NCI-H1930 (cell line): ENCODE measurements at places on chromosomes 4 and X.

GRCh38 chrX:144042271-144042670 is 158.4 kb downstream of the UBE2NL start:
- DNase-seq: no peak

DNA sequence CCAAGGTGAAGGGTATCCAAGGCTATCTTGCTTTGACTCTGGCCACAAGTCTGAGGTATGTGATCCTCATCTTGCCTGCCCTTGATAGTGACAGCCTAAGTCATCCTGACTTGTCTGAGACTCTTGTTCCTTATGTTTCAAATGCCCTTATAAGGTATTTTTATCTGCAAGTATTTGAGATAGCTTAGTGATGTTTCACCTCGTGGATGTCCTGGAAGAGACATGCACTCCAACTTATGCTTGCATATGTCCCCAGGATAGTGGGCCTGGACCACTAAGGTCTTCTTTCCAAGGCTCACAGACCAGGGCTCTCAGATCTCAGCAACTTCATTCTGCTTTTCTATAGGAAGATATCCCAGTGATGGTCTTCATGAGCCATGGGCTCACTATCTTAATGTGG is 120.5 kb upstream of the WDR1 start:
- DNase-seq: no peak

DNA sequence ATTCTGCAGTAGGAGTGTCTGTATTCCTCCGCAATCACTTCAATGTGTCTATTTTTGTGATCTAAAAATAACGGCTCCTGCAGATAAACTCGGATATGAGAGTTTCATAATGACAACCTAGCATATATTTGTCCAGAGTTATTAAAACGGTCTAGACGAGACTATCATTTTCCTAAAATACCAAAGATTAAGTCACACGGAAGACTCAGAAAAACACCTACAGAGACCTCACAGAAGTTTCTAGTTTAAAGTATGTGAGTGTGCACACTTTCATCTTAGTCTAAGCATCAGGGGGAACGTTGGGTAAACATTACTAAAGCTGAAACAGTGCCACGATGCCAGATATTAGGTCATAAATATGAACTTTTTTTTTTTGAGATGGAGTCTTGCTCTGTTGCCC is 156.9 kb downstream of the AFAP1 start:
- no peak for DNase-seq

DNA sequence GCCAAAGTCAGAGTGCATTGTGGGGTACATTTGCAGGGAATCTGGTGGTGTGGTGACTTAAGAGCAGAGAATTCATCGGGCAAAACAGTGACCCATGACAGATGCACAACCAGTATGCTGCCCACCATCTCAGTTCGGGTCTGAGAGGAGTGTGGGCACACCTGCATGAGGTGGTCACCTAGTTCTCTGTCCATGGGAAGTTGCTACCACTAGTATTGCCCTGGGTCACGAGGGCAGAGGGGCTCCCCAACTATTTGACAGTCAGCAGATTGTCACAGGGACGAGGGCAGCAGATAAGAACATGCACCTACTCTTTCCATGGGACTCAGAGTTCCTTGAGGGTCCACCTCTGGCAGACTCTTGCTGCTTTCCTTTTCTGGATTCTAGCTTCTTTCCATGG is 305.2 kb upstream of the MAOA start:
- no peak for DNase-seq

- DNase-seq: no peak
Observed at GRCh38 chr4:6591313-6591712, 16.3 kb downstream of the MAN2B2 start.

DNA sequence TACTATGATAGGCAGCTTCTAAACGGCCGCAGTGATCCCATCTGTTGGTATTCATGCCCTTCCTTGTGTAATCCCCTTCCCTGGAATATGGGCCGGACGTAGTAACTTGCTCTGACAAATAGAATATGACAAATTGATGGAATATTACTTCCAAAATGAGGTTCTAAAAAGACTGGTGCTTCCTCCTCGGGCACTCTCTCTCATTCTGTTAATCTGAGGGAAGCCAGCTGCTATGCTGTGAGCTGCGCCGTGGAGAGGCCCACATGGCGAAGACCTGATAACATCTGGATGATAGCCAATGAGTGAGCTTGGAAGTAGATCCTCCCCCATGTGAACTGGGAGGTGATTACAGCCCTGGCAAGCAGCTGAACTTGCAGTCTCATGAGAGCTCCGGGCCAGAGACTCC is 27.2 kb upstream of the SLC25A4 start:
- DNase-seq: no peak

DNA sequence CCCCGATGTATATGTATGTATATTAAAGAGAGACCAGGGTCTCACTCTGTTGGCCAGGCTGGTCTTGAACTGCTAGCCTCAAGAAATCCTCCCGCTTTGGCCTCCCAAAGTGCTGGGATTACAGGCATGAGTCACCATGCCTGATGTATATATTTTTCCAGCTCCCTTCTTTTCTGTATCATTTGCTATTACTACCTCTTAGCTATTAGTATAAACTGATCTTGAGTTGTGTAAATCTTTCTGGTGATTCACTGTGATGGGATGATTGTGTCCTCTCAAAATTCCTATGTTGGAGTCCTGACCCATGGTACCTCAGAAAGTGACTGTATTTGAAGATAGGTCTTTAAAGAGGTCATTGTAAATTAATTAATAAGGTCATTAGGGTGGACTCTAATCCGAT is 53.1 kb downstream of the HPRT1 start:
- DNase-seq: no peak

GRCh38 chr4:1380368-1381151 is 25.7 kb downstream of the NKX1-1 start:
- no peak for DNase-seq

DNA sequence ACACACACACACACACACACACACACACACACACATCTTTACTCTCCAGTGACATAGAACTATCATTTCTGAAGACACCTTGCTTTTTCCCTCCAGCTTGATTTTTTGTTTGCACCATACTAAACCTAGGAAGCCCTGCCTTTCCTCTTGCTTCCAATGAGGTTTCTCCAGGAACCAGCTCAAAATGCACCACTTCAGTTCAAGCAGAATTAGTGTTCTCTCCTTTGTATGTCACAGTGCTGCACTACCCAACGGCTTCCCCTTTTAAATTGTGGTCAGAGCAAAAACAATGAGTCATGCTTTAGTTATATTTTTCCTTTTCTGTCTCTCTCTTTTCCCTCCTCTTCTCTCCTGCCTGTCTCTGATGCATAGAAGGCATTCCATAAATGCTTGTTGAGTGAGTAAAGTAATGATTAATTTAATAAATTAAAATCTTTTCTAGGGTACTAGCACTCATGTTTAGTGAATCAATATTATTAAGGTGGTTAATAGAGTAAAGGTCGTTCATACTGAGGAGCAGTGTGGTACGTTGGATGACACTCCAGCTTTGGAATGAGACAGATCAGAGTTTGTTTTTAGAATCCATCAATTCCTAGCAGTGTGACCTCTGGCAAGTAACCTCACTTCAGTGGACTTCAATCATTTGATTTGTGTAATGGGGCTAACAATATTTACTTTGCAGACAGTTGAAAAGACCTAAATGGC is 5.9 kb downstream of the RTL3 start:
- DNase-seq: no peak
